ENCODE measurements at places on chromosomes 5 and 9.
A peak's percentile ranks its signal among the peaks of the same experiment; 100 is the strongest.

DNA sequence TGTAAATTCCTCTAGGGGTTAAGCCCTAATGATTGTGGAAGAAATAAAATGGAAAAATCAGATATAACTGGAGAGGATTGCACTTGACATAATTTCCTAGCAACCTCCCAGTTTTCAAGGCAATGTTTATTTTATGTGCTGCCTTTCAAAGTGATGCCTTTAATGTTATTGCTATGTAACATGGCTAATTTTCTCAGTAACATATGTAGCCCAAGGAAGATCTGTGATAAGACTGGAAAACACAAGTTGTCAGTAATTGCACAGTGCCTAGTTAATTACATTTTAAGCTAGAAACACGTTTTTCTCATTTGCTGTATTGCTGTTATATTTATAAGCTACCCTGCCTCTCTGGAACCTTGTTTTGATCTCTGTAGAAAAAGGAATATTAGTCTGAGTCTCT lies 49.2 kb upstream of the KCNN2 start:
- no peak for DNase-seq

- no peak for DNase-seq
Observed at GRCh38 chr9:135146766-135147473, 59.5 kb downstream of the OLFM1 start.

- peak; percentile 13 for DNase-seq
Observed at GRCh38 chr5:167720259-167720658, 571.2 kb upstream of the WWC1 start.

- DNase-seq = no peak
Observed at GRCh38 chr9:18492612-18493011, 18.7 kb downstream of the ADAMTSL1 start.

GRCh38 chr9:3875361-3876132 lies 349.7 kb upstream of the RFX3 start:
- peak; percentile 73 for DNase-seq

DNA sequence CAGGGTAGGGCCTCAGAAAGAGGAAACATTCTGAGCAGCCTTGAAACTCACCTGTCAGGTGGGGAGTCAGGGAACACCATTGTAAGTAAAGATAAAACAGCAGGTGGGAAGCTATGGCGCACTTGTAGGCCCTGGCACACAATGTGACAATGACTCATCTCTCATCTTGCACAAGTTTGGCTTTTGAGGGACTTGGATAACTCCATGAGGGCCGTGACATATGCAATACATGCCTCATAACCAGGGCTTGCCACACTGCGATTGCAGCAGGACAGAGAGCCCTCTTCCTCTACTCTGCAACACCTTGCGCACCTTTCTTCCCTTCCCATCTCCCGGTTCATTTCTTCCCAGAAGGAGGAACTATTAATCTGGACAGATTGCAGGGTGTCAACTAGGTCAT lies 144.9 kb downstream of the CEP120 start:
- no peak for DNase-seq

DNA sequence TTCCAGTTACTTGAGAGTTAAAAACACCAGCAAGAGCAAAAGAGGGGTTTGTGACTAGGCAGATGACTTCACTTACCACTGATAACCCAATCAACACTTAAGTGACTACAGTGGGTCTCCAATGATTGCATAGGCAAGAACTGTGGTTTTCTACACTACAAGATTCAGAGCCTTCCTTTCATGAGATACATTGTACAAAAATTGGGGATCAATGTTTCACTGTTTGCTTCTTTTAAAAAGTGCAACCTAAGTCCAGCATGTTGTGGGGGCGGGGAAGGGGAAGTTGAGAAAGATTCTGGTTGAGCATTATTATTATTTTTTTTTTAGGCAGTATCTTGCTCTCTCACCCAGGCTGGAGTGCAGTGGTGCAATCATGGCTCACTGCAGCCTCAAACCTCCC lies 3.6 kb downstream of the IQGAP2 start:
- peak; percentile 66 for DNase-seq

- DNase-seq = no peak
Observed at GRCh38 chr9:94181408-94182181, 77.5 kb upstream of the ZNF169 start.

DNA sequence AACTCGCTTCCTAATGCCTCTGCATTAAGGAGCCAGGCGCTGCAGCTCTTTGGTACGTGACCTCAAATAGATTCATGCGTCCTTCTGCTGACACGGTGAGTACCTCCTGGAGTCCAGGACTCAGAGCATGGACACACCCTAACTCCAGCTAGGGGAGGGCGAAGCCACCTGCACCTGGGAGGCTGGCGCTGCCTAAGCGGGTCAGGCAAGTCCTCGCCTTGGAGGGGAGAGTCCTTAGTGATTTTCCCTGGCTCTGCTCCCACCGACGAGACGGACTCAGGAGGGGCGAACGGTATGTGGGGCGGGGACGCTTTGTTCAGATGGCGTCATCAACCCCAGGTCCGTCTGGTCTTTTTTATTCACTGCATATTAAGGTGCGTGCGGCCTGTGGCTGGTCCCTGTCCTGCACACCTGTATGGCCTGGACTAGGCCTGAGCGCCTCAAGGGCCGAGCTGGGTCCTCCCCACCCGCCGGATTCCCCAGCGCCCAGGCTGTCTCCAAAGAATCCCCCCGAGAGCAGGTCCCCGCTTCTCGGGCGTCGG lies 50.3 kb downstream of the NSUN2 start:
- no peak for DNase-seq

- DNase-seq = no peak
Observed at GRCh38 chr9:103371152-103371551, 376.0 kb downstream of the CYLC2 start.

DNA sequence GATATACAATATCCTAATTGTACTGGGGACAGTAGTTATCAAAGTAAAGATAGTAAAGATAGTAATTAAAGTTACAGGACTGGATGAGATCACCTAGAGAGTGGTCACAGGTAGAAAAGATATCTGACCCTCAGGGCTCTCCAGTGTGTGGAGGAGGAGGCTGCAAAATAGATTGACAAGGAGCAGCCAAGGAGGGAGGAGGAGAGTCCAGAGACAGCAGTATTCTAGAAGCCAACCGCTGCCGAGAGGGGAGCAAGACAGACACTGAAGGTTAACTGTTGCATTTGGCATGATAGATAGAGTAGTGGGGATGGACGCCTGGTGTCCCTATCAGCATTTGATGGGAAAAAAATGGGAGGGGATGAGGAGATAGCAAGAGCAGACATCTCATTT lies 17.0 kb upstream of the F2RL1 start:
- DNase-seq = no peak

DNA sequence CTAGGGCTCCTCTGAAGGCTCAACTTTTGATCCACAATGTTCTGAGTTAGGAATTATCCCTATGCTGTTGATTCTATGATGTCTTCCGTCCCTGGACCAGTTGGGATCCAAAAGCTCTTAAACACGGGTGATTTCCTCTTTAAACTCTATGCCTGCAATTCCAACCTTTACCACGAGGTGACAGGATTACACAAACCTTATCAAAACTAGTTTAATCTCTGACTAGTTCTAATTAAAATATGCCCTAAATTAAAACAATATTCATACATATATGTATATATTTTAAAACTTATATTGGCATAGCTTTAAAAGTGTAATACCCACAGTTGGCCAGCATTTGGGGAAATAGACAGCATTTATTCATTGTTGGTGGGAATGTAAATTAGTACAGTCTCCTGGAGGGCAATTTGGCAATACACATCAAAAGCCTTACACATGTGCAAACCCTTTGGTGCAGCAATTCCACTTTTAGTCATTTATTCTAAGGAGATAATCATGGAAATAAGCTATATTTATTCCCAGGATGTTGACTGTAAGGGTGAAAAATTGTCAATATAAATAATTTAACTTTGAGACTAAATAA lies 51.6 kb upstream of the PHYKPL start:
- peak; percentile 82 for DNase-seq

GRCh38 chr5:181084621-181085195 lies 44.6 kb downstream of the BTNL9 start:
- no peak for DNase-seq

DNA sequence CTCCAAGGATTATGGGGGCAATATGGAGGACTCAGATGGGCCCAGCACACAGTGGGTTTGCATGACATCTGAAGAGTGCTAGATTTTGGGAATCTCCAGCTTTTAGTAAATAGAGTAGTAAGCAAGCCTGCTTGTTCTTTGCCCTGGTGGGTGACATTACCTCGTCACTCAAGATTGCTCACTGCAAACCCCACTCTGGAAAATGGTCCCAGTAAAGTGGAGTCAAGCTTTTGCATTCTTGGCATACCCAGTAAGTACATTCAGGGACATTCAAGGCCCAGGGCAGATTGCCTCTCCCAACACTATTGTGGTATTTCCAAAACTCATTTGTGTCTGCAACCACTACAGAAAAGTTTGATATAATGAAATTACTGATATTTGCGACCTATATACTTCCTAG lies 118.5 kb downstream of the INVS start:
- no peak for DNase-seq

GRCh38 chr5:133925866-133926488 lies 42.4 kb downstream of the C5orf15 start:
- no peak for DNase-seq

- DNase-seq = no peak
Observed at GRCh38 chr5:117286813-117287212, 712.2 kb upstream of the SEMA6A start.

- DNase-seq = no peak
Observed at GRCh38 chr5:61730866-61731265, 398.8 kb downstream of the ZSWIM6 start.

DNA sequence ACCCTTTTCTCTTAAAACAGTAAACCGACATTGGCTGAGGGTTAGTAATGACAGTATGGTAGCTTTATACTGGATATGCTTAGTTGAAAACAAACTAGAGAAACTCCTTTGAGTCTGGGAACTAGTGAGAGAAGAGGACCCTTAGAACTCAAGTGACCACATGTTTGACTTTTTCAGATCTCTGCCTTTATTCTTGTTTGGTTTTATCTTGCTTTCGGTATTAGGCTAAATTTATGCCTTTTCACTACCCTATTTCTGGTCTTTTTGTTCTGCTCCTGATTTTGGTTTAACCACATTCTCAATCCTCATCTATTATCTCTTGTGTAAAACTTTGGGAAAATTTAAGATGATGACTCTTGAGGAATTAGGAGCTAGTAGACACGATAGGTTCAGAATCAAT lies 11.0 kb downstream of the SNAPC3 start:
- DNase-seq = no peak

GRCh38 chr5:452978-453710 lies 10.2 kb downstream of the EXOC3 start:
- no peak for DNase-seq

- DNase-seq = no peak
Observed at GRCh38 chr5:90201923-90202322, 207.6 kb downstream of the CETN3 start.

- peak; percentile 92 for DNase-seq
Observed at GRCh38 chr5:1488882-1489680, 34.7 kb downstream of the LPCAT1 start.

- DNase-seq = no peak
Observed at GRCh38 chr5:130964231-130965202, 200.5 kb downstream of the HINT1 start.

DNA sequence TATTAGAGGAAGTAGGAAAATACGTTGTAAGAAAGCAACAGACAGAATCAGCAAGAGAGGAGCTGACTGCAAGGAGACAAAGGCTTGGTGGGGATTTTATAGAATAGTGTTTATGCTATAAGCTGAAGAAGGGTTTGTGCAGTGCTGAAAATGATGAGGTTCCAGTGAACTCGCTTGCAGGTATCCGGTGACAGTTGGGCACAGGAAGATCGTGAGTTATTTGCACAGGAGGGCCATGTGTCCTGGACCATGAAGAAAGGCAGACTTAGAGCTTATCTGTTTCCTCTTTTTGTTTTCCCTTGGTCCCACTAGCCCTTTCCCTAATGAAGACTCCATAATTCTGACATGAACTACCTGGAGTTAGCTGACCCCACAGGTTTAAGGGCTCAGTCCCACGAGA lies 61.4 kb downstream of the NXNL2 start:
- no peak for DNase-seq

- DNase-seq = no peak
Observed at GRCh38 chr5:45609661-45610060, 86.5 kb downstream of the HCN1 start.

DNA sequence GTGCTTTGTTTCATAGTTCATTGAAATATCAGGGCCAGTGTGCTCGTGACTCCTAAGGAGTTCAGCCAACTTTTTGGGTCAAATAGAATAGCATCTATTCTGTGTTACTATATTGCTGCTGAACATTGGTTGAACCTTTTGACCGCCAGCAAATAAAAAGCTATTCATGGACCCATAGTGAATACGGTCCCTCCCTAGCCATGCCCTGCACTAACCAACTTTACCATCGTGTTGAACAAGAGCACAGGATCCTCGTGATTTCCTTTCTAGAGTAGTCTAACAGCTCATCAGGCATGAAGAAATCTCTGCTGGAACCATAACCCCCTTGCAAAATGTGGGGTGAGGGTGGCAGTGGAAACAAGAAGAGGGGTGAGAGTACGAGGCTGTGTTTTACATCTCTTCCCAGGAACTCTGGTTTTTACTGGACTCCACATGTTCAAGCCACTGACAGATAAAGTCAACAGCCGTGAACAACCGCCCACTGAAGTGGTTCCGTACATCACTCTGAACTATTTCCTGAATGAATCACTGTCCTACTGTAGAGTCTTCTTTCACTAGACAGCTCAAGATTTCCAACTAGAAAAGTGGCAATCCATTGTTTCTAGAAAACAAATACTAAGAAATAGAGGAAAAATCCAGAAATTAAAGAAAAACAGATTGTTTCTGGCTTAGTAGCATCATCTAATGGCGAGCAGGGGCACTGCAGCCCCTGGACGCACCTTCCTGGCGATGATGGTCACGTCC lies 70.1 kb upstream of the SPATA31E1 start:
- DNase-seq = peak; percentile 82

DNA sequence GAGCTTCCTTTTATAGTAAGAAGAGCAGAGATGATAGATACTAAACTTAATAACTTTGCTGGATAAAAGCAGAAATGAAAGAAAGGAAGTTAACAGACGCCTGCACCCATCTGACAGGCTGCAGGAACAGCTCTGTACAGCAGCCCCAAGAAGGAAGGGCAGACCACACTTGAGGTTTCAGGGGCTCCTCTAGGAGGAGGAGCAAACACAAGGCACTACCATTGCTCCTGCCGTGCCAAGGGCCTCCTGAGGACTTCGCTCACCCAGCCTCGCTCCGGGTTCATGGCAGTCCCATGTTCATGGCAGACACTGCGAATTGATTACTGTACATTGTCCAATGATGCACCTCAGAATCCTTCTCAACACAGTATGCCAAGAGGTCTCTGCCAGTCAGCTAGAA lies 85.1 kb downstream of the AMBP start:
- DNase-seq = peak; percentile 40

DNA sequence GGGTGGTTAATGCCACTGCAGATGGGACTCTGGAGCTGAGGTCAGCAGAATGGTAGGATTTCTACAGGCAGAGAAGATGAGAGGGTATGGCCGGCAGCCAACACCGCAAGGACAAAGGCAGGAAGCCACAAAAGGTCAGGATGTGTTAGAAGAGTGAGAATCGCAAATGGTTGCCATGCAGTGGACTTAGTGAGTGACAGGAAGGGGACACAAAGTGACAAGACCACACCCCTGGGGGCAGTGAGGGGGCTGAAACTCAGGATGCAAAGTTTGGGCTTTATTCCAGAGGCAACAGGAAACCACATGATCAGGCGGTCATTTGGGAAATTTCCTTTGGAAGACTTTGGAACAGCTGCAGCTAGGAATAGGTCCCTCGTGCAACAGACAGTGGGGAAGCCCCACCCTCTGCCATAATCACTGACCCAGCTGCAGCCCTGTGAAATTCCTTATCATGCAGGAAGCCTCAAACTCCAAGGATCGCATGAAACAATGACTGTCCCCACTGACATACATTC lies 14.2 kb upstream of the CCDC180 start:
- DNase-seq = no peak
